ENCODE measurements at places on chromosomes 3 and 15.
A peak's percentile ranks its signal among the peaks of the same experiment; 100 is the strongest.

DNA sequence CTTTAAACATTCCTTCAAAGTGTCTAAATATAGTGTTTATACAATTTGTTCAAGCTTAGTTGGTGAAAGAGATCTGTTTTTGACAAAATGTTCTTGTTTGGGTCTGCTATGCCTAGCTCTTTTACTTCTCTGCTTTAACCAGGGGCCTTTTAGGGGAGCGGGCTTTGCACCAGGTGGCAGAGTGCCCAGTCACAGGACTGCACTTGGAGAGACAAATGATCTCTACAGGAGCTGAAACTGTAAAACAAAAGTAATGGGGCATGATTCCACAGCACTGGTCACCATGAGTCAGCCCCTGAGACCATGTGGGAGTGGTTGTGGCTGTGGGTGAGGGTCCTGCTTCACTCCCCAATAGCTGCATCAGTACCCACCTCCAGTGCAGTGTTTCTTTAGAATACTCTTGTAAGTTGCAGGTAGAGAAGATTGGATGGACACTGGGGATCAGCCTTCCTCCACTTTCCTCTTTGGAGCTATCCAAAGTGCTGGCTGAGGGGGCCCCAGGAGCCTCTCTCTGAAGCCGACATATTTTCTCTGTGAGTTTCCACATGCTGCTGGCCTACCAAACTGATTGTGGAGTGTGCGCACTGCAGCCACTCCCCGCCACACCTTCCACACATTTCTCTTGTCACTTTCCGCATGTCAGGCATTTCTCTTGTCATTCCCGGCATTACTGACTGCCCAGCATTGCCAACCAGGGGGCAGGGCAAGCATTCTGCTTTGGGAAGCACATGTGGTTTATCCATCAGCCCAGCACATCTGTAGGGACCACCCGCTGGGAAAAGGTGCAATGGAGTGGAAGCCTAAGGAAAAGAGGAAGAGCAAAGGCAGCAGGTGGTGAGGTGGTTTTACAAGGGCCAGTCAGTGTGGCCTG, 110.0 kb downstream of the EPHB1 start:
- peak; percentile 11 for DNase-seq

DNA sequence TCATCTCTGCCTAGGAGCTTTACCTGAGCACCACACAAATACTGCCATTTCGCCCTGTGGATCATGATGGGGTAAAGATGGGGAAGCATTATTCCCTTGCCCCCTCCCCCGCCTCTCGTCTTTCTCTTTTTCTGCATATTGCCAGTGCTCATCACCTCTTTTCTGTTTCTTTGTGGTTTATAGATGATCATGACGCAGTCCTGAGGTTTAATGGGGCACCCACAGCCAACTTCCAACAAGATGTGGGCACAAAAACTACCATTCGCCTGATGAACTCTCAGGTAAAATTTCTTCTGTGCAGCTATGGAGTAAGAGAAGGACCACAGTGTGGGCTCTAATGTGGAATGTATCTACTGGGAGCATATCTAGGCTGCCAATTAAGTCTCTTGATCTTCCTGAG, 88.2 kb downstream of the RPL39L start:
- DNase-seq, result no peak

- DNase-seq, result no peak
Measured at GRCh38 chr3:127000761-127001160, 17.8 kb downstream of the PLXNA1 start.

- DNase-seq, result no peak
Measured at GRCh38 chr3:107604057-107604822, 81.5 kb downstream of the BBX start.

GRCh38 chr3:150090006-150090405, 119.3 kb upstream of the PFN2 start:
- no peak for DNase-seq

DNA sequence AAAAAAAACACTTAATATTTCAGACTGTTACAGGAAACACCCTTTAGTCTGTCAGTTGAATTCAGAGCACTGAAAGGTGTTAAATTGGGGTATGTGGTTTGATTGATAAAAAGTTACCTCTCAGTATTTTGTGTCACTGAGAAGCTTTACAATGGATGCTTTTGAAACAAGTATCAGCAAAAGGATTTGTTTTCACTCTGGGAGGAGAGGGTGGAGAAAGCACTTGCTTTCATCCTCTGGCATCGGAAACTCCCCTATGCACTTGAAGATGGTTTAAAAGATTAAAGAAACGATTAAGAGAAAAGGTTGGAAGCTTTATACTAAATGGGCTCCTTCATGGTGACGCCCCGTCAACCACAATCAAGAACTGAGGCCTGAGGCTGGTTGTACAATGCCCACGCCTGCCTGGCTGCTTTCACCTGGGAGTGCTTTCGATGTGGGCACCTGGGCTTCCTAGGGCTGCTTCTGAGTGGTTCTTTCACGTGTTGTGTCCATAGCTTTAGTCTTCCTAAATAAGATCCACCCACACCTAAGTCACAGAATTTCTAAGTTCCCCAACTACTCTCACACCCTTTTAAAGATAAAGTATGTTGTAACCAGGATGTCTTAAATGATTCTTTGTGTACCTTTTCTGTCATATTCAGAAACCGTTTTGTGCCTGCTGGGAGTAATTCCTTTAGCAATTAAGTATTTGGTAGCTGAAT, 17.9 kb downstream of the TMEM43 start:
- DNase-seq, result no peak

DNA sequence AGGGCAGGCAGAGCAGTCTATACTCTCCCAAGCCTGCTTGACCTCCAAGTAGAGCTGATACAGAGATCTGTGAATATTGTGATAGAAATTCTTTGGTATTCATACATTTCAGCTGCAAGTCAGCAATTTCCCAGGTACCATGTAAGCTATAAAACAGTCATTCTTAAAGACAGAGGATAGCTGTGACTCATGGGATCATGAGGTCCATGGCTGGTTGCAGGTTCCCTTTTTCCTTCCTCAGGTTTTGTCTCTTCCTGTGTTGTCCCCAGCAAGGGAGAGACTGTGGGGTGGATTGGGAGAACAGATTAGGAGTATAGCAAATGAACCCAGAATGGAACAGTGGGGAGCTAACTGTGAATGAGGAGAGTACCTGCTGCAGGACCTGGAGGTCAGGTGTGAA, 5.4 kb upstream of the P4HTM start:
- DNase-seq, result no peak

DNA sequence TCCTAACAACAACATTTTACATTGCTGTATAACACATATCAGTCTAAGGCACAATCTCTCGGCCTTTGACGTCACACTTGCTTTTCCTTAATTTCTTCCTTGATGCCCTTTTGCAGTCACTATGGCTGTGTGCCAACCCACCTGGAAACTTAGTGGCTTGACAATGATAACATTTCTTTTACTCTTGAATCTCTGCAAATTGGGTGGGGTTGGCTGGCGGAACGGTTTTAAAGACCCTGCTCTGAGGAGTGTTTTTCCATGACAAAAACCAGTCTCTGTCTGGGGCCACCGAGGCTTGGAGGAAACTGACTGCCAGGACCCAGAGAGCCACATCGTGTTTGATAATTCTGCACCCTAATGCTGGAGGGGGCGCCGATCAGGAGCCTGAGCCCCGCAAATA, 115.6 kb downstream of the KLF13 start:
- DNase-seq, result no peak

GRCh38 chr3:126412841-126413692, 18.4 kb downstream of the CFAP100 start:
- no peak for DNase-seq

DNA sequence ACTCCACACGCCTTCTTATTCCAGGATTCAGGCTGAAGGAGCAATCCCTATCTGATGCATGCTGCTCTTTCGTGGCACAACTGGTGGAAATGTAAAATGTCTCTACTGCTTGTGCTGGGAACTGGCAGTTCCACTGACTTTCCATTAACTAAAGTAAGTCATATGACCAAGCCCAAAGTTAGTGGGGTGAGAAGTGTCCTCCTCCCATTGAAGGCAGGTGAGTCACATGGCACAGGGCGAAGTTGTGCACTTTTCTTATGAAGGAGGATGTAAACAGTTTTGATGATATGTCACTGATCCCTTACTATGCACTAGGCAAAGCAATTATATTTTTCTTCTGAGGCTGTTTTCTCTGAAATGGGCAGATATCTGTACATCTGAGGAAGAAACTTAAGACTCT, 51.6 kb downstream of the SLC7A14 start:
- no peak for DNase-seq

DNA sequence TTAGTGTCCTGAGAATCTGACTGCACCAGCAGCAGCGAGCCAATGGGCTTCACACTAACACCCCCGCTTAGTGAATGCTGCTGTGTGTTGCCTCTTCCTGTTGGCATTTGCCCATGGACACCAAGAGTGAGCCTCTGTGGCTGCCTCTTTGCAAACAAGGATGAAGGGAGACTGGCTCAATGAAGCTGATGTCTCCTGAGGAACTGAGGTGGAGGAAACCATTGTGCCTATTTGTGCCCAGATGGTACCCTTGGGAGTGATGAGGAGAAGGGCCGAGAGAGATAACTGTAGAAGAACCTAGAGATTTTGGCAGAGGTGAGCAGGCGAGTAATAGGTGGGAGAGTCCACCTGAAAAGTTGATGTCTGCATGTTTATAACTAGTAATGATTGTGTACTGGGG, 51.2 kb downstream of the IL20RB start:
- no peak for DNase-seq

- DNase-seq, result no peak
Measured at GRCh38 chr3:21621181-21621651, 129.8 kb downstream of the ZNF385D start.

DNA sequence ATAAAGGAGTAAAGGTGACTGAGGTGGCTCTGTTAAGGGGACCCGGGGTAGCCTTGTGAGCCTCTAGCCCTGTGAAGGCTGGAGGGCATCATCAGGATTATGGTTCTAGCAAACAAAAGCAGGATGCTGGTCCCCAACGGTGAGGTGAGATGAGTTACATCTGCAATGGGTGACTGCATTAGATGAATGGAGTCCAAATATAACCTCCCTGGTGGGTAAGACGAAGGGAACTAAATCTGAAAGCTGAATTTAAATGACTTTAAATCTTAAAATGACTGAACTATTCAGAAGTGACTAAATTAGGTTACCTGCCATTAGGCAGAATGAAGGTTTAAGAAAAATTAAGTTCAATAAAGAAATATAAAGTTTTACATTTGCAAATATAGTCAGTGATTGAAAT, 4.6 kb upstream of the HLTF start:
- no peak for DNase-seq

DNA sequence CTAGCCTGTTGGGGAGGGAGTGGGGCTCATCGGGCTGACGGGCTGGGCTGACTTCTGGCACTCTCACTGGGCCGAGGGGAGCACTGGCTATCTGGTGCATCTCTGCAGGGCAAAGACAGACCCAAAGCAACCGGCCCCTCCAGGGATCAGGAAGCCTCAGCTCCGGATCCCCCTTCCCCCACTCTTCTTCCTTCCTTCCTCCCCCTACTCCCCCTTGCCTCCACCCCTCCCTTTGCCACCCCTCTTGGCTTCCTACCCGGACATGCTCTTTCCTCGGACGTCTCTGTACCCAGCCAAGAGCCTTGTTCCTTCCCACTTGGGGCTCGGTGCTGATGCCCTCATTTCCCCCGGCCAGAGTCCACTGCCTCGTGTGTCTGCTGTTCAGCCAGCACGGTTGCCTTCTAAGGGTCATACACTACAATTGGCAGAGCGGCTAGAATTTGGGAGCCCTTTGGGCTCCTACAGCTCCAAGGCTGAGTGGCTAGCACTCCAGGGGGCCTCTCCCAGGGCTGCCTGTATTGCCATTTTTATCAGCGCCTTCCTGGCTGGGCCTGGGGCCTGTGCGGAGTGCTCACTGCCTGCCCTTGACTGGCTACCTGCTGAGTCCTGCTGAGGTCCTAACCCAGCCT, 10.9 kb downstream of the SEMA3F start:
- peak; percentile 41 for DNase-seq

DNA sequence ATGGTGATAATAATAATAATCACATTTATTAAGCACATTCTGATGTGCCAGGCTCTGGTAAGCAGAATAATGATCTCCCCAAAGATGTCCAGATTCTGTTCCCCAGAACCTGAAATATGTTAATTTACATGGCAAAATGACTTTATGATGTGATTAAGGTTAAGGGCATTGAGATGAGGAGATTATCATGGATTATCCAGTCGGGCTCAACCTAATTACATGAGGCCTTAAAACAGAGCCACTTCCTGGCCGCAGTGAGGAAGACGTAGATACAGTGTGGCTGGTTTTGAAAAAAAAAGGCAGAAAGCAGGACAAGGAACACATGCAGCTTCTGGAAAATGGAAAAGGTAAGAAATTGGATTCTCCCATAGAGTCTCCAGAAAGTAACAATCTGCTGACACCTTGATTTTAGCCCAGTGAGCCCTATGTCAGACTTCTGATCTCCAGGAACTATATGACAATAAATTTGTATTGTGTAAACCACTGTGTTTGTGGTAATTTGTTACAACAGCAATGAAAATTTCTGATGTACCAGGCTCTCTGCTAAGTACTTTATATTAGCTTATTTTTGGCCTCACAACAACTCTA, 126.7 kb downstream of the ALCAM start:
- no peak for DNase-seq

- no peak for DNase-seq
Measured at GRCh38 chr15:100334905-100335304, 6.9 kb downstream of the ADAMTS17 start.
